ENCODE measurements at places on chromosomes 3 and 15.

DNA sequence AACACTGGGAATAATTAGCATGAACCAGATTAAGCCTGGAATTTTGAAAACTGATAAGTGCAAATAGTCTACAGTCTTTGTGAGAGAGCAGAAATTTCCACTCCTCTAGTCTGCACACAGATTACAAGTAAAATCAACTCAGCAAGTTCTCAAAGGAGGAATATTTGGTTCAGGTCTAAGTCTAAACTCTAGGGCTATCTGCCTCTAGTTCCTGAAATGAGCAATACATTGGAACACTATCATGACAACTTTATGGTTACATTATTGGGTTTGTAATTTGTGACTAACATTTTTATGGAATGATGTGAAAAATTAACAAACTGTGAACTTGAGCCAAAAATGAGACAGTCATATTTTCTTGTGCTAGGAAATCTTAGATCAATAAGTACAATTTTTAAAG lies 30.8 kb upstream of the ADGRG7 start:
- no peak for DNase-seq

DNA sequence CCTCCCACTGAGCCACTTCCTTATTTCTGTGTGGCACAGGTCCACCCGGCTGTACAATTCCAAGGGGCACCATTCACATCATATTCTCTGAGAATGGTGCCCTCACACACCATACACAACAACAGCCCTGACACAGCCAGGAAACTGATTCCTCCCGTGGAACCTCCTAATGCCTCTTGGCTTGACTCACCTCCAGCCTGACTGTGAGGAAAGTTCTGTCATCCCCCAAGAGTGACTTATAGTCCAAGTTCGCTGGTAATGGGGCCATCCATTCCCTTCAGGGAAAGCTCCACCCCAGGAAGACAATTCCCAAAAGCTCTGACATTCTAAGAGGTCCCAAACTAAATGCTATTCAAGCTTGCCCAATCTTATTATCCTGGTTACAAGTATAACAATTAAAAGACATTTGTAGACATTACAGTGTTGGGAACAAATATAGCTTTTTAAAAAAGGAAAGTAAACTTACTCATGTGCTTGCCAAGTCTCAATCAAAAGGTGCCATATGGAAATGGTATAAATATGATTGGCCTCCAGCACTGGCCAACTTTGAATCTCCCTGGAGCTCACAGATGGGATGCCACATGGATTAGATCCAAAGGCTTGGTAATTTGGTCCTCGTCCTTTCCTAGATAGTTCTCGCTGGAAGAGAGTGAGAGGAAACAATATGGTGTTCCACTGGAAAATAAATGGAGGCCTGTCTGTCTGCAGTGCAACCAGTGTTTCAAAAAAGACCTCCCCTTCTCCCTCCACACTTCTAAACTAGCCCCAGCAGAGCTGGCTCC lies 56.3 kb upstream of the PSMD6 start:
- DNase-seq: no peak

- no peak for DNase-seq
These were observed 16.1 kb downstream of the SPTBN5 start for GRCh38 chr15:41877631-41878354.

DNA sequence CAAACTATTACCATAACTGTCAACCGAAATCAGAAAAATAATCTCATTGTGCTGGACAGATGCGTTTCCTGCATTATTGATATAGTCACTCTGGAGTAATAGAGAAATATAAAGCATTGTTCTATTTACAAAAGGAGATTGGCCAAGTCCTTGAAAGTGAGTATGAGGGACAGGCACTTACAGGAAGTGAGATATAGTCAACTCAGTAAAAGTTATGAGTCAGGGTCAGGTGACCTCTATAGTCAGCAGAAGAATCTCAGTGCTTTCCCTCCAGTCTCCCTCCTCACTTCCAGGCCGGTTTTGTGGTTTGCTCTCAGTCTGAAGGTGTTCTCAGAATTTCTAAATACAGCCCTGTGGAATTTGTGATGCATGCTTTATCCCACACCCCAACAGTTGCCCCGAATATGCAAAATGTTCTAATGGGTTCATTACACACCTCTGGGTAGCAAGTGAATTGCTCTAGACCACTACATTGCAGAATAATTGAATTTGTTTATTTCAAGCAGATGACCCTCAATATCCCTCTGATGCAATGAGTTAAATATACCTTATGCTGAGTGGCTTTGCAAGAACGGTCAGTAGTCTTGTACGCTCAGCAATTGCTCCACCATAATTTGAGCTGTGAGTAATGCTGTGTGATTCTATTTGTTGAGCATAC lies 787.7 kb downstream of the MCTP2 start:
- DNase-seq: no peak

GRCh38 chr3:190192087-190192486 lies 71.4 kb upstream of the P3H2 start:
- DNase-seq: no peak

GRCh38 chr15:33654860-33655259 lies 313.4 kb upstream of the CHRM5 start:
- no peak for DNase-seq

DNA sequence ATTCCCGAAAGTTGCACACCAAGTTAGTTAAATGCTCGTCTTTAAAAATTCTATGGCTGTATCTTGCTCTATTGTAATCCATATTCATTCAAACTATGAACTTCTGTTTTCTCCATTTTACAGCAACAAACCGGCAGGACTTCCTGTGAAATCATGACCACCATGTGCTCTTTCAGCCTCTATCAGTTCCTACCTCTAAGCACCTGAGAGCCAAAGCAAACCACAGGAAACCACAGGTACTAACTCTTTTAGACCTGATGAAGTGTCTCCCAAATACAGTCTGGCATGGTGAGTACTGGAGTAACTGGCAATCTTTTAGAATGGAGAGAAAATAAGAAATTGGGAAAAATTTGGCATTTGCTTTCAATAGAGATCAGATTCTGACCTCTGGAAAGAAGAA lies 186.5 kb upstream of the SLITRK3 start:
- DNase-seq: no peak

DNA sequence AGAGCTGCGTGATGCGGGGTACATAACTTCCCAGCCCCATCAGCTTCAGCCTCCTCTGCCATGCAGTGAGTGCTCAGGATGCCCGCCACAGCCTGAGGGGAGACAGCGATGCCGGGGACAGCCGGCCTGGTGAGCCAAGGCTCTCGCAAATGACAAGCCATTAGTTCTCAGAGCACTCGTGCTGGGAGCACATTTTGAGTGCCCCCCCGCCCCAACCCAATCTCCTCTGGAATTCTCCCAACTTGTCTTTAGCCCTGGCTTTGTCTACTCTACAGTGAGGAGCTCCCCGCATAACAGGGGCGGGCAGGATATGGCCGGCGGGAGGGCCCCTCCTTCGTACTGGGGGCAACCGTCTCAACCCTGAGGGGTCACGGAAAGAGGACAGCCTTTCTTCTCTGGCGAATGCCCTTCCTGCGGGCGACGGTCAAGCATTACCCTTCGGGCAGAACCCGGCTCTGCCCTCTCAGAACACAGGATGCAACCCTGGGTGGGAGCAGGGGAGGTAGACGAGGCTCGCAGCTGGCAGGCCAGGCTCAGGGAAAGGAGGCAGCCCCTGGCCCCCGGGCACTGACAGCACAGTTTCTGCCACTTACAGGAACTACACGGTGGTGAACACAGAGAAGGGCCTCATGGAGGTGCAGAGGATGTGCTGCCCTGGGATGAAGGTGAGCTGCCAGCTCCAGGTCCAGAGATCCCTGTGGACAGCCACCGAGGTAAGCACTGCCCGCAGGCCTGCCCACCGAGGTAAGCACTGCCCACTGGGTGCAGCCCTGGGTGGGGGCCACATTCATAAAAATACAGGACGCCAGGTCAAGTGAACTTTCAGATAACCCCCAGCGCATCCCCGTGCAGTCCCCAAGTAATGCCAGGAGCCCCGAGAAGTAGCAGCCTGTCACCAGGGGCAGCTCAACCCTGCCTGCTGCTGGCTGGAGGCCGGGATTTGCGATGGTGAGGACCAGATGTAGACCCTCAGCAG lies 141.7 kb downstream of the LRRK1 start:
- DNase-seq: no peak

GRCh38 chr3:48301800-48302166 lies 31.7 kb downstream of the SPINK8 start:
- DNase-seq: no peak

DNA sequence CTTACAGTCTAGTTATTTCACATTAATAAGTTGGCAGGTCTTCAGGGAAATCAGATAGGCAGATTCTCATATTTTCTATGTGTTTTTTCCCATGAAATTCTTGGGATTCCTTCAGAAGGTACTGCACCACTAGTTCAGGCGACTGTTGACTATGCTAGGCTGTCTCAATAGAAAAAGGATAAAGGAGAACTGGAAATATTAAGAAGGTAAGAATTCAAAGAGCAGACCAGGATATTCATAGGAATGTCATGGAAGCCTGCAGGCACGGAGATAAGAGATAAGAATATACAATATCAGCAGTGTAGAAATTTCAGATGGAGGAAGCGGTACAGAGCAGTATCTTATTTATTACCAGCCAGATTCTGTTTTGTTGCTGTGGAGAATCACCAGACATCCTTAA lies 432.1 kb upstream of the MDFIC2 start:
- DNase-seq: no peak

GRCh38 chr3:54347933-54348332 lies 225.6 kb downstream of the CACNA2D3 start:
- no peak for DNase-seq

DNA sequence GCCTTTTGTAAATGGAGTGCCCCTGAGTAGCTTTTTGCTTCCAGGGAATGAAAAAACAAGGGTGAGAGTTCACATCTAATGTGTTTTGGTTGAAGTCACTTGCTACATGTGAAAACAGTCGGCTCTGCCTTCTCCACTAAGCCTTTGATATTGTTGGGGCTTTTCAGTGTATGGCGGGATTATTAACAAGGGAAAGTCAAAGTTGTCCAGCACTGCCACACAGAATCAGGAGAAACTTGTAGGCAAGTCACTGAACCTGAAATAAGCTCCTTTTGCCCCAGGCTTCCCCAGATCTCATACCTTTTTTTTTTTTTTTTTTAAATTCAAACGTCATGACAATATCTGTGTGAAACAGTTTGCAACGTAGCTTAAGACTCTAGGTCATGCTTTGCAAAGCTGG lies 248.0 kb downstream of the FEZF2 start:
- DNase-seq: no peak

GRCh38 chr3:20186600-20187004 lies 596 bp upstream of the SGO1 start:
- no peak for DNase-seq

DNA sequence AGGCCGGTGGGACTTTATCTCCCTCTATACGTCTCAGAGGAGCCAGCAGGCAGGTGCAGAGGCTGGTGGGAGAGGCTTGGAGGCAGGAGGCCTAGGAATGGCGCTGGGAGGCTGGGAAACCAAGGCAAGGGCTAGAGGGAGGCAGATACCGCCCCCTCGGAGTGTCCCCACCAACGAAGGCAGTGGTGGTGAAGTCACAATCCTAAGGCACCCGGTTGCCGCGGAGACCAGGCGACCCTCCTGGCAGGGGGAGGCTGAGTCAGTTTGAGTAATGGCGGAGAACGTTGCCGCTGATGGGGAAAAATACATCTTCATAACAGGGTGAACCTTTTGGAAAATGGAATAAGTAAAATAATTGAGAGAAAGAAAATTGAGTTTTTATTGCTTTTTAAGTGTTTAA lies 29.9 kb upstream of the CACNA2D2 start:
- DNase-seq: no peak

- DNase-seq: no peak
These were observed 291.0 kb downstream of the PLOD2 start for GRCh38 chr3:145869958-145870357.

- no peak for DNase-seq
These were observed 263.6 kb upstream of the HES1 start for GRCh38 chr3:193872265-193872753.

DNA sequence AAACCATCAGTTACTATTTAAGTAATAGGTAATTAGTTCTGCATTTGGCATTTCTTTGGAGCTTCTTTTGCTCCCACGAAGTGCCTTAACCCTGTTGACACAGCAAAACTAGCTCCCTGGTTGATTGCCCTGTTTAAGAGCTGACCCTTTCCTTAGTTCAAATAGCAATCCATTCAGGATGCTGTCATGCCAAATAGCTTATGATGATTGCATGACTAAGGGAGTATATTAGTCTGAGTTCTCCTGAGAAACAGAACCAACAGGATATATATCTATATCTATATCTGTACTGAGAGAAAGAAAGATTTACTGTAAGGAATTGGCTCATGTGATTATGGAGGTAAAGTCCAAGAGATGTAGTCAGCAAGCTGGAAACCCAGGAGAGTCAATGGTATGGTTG lies 50.3 kb upstream of the SPRED1 start:
- no peak for DNase-seq

GRCh38 chr15:70094690-70095311 lies 2.9 kb downstream of the TLE3 start:
- no peak for DNase-seq

DNA sequence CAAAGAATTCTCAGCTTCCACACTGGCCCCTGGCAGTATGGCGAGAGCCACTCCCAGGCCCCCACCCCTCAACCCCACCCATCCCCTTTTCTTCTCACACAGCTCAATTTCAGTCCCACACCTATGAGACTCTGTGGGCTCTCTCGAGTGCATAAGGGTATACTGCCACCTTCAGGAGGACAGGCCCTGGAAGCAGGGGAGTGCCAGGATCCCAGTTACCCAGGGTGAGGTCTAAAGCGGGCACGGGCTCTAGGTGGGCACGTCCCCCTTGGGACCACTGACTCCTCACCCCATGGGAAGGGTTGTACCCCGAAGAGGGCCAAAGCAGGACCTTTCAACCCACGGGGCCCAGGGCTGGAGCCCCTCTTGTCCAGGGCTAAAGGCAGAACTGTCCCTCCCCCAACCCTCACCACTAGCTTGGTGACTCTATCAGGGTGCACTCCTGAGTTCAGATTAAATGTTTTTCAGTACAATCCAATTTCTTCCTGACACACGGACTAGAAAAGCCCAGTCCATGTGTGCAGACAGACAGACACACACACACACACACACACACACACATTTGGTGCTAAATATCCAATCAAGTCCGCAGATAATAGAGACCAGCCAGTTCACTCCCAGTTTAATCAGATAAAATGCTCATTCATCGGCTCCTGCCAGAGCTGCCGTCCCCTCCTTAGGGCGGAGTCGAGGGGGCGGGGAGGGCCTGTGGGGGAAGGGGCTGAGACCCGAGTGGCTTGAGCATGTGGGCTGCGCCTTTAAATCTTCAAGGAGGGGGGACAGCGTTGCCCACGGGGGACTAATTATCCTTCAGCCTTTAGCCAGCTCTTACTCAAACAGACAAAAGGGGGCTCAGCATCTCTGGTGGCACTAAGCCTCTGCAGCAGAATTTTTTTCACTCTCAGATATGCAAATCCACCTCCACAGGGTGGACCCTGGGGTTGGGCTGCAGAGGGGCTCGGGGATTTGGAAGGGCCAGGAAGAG lies 59.3 kb downstream of the CYP11A1 start:
- DNase-seq: peak; percentile 37

- DNase-seq: peak; percentile 32
These were observed 30.3 kb downstream of the TPRA1 start for GRCh38 chr3:127560051-127560787.

- no peak for DNase-seq
These were observed 17.9 kb downstream of the HRH1 start for GRCh38 chr3:11172096-11172690.

Data from HL-60 (cell line).